Stimulated activated CD4-positive, alpha-beta T cell treated with anti-CD3 and anti-CD28 coated beads, TNF-alpha, amount 100 ng/mL, for 1 hour (primary cell): ENCODE measurements at places on chromosomes 2 and 18.

DNA sequence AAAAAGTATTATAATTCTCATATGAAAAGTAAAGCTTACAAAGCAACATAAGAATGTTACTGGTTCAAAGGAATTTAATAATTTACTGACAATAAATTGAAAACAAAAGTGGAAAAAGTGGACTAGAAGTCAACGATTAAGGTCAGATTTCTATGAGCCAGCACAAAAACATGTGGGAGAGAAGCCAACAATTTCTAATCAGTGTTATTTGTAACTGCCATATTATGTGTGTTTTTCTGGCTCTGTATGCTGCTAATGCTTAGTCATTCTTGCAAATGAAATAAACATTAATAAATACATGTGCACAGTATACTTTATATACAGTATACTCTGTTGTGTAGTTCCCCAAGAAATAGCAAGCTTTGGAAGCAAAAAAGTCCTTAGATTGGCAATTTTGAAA lies 301.3 kb upstream of the RGPD4 start:
- DNase-seq: no peak

DNA sequence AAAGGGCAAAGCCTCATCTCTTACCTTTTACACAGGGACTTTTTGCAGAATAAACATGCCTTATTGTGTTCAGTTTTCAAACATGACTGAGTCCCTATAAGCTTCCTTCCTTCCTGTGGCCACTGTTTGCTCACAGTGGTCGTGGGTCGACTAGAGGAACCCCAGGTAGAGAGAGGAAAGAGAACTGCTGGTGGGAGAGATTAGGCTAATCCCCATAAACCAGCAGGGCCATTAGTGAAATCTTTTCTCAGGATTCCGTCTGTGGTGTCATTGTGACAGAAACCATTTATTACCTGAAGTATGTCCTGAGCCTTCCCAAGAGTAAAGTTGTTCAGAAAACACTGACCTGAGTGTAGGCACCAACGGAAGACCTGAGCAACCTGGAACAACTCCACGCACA lies 21.3 kb upstream of the BOD1L2 start:
- DNase-seq: no peak

- DNase-seq: no peak
Observed at GRCh38 chr18:52844323-52844722, 504.3 kb downstream of the DCC start.

- DNase-seq: no peak
Observed at GRCh38 chr2:283996-284794, 3.7 kb downstream of the ALKAL2 start.

GRCh38 chr2:197184959-197185586 lies 125.5 kb downstream of the ANKRD44 start:
- DNase-seq: no peak

DNA sequence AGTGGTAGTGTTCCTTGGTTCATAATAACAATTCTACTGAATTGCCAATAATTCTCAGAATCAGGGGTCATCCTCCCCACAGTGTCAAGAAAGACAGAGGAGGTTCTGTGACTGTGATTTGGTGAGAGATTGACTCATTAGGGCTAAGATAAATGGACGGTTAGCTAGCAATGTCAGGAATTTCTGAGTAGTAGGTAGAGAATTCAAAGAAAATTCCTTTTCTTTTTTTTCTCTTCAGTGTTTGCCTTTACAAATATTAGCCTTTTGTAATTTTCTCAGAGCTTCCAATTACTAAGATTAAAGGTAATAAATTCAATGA lies 16.8 kb upstream of the CRIM1 start:
- DNase-seq: no peak
